Spleen (tissue), 13 donors: ENCODE measurements at places on chromosomes 7 and 10. TPM values are rescaled to one million over a fixed set of nuclear protein-coding genes. Genes with fewer than 3 reads are reported as not detected.

Gene CYP2C8
- total RNA-seq, result 1.1 TPM

Gene TYW1
- total RNA-seq, result 21.7 TPM

Gene ADAM8
- total RNA-seq, result 47.9 TPM

Gene CTNNA3
- 0.51 TPM for total RNA-seq

Gene CLIP2
- total RNA-seq, result 17.4 TPM

Gene SORBS1
- 18.6 TPM for total RNA-seq

Gene LRRC17
- 2.5 TPM for total RNA-seq

Gene IL6
- total RNA-seq, result 4.2 TPM

Gene FAM13C
- 8.1 TPM for total RNA-seq

Gene ZC3HAV1
- total RNA-seq, result 78.4 TPM

Gene ZNF716
- not detected for total RNA-seq

Gene CPXM2
- 24.2 TPM for total RNA-seq

Gene IL2RA
- total RNA-seq, result 22.8 TPM

Gene GJC3
- total RNA-seq, result not detected

Gene PTPRE
- 63.7 TPM for total RNA-seq
